ENCODE measurements at places on chromosomes 4 and X.

DNA sequence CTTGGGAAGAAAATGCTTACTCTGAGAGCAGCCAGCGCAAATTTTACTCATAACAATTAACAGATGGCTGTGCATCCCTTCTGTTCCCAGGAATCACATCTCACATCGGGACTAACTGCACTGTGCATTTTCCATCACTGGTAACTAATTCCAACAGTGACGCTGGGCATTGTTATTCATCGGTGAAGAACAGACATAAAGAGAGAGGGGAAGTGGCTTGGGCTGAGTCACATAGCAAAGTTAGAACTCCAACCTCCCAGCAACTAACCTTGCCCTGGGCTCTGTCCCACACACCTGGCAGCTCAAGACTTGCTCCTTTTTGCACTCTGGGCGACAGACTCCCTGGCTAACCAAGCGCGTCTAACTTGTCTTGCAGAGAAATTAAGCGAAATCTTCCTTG, 6.4 kb upstream of the LONRF3 start:
- no peak for DNase-seq

DNA sequence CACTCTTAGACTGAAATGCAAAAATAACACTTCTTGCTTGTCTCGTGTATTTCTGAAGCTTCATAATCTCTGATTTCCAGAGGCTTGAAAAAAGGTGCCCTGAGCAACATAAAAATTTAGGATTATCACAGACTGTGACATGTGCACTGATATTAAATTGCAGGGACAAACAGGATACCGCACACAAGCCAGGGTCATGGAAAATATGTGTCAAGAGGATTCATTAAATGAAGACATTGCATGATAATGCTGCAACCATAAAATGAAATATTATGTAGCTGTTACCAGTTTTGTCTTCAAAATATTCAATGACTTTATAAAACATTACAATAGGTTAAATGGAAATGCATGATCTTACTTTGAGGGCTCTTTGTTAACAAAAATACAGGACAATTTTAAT, 328.0 kb downstream of the KCTD8 start:
- no peak for DNase-seq

- no peak for DNase-seq
These were observed 100.7 kb downstream of the EFNB1 start for GRCh38 chrX:68929332-68930150.

GRCh38 chr4:6548201-6548881, 26.6 kb upstream of the MAN2B2 start:
- DNase-seq: peak; percentile 81

DNA sequence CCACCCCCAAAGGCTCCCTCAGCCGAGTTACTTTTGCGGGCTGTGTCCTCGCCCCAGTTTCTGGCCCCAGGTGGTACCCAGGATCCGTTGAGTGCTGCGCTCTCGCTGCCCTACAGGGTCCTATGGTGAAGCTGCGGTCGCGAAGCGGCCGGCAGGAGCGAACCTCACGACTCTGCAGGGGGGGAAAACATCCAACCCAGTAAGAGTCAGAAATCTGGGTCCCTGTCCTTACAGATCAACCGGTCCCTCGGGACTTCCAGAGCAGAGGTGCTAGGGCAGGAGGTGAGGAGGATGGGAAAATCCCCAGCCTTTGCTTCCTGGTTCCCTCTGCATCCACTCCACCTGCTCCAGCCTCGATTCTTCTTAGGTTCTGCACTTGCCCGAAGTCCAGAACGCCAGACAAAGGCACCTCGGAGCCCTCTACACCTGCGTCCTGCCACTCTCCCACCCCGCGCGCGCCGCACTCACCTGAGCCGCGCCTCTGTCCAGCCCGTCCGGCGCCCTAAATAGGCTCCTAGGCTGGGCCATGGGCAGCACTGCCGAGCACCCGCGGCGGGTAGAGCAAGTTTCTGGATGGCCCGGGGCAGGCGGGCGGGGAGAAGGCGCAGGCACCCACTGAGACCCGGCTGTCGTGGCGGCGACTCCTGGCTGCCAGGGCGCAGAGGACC, at the start of gene HS3ST1:
Gene HS3ST1, minus strand, starts transcription at position 664 of the 668 bp plus-strand sequence. CDS start 28,889 bp downstream, outside the sequence.
- DNase-seq: peak; percentile 37

DNA sequence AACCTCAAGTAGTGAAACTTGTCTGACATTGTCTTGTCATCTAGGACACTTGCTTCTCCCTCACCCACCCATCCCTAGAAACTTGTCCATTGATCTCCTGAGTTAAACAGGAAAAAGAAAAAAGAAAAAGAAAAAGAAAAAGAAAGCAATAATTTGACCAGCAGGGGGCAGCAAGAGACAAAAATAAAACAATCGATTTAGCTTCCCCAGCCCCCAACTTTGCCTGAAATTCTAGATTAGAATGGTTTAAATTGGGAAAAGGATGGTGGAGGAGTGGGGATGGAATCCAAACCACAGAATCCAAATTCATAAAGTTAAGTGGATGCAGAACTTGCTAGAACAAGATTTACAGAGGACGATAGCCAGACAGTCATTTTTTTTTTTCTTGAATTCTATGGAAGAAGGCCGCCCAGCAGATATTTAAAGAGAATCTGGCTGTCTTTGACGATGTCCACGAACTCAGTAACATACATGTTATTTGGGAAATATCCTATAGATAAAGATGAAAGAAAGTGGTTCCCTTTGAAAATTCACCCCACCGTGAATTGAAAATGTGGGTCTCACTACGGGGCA, 282.9 kb downstream of the USP46 start:
- DNase-seq: peak; percentile 72

DNA sequence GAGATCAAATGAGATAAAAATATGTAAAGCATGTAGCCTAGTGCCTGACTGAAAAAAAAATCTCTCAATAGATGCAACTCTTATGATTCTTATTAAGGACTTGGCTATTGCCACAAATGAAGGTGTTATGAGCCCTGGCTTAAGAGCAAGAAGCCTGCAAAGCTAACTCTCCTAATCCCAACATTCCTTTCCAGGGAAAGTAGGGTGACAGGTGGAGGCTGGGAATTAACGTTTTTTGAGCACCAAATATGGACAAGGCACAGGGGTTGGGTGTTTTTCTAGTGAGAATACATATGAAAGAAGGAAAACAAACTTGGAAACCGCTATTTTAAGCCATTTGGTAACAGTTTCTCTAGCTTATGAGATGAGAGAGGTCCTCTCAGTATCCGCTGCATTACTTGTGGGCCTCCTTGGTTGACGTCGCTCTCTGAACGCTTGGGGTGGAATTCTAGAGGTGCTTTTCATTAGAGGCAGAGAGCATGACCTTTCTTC, 2.4 kb downstream of the RHOH start:
- no peak for DNase-seq

GRCh38 chrX:19953145-19953544, 37.7 kb downstream of the BCLAF3 start:
- no peak for DNase-seq

DNA sequence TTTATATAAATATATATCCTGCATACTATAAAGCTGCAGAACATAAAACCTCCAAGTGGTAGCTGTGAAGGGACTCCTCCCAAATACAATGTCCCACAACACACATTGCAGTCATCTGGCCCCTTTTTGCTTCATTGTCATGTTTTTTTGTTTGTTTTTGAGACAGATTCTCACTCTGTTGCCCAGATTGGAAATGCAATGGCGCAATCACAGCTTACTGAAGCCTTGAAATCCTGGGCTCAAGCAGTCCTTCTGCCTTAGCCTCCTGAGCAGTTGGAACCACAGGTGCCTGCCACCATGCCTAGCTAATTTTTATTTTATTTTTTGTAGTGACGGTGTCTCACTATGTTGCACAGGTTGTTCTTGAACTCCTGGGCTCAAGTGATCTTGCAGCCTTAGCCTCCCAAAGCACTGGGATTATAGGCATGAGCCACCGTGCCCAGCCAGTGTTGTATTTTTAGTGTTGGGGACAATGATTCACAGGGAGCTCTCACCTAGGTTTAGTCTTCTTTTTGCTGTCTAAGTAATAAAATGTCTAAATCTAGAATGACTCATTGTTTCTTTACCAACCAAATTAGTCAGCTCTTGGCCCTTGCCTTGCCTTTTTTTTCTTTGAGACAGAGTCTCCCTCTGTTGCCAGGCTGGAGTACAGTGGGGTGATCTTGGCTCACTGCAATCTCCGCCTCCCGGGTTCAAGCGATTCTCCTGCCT, 24.0 kb upstream of the XIAP start:
- no peak for DNase-seq

DNA sequence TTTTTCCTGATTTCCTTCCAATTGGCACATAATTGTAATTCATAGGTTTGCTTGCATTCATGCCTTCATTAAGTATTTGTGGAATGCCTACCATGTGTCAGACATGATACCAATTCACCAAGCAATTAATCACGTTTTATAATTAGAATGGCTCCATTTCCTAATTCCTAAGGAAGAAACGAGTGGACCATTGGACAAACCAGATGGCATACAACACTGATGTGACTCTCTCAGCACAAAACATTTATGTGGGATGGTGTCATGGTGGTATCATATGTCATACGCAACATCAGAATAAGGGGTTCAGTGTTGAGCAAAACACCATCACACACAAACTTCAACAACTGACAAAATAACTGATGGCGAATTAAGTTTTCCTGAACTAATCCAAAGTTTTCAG, 502.8 kb downstream of the DMD start:
- DNase-seq: no peak

DNA sequence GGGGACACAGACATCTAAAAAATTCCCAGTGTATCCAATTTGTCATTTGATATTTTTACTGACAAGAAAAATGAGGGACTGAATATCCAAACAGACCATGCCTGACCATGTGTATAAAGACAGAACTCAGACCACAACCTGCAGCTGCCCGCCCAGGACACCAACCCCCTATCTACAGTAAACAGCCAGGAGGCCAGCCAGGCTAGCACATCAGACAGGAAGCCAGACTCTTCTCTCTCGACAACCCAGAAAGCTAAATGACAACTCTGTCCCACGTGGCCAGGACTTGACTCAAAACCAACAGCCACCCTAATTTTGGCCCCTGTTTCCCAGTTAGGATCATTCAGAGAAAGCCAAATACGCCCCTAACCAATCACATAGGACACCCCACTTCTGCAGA, 15.1 kb downstream of the AFAP1 start:
- DNase-seq: no peak

DNA sequence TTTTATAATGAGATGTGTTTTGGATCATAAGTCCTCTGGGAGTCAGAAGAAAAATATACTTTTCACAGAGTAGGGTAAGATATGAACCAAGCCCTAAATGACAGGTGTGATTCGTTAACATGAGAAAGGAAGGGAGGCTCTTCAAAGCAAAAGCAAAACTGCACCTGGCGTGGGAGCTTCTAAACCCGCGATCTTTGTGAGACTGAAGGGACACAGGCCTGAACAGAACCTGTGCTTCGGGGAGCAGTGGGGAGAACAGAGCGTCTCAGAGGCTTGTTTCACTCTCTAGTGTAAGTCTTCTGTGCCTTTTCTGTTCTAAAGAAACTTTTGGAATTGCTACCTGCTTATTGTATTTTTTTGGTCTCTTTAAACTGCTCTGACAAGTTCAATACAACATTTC, 30.2 kb upstream of the CYP4V2 start:
- no peak for DNase-seq

- DNase-seq: no peak
These were observed 10.6 kb downstream of the GSTCD start for GRCh38 chr4:105719204-105719603.

DNA sequence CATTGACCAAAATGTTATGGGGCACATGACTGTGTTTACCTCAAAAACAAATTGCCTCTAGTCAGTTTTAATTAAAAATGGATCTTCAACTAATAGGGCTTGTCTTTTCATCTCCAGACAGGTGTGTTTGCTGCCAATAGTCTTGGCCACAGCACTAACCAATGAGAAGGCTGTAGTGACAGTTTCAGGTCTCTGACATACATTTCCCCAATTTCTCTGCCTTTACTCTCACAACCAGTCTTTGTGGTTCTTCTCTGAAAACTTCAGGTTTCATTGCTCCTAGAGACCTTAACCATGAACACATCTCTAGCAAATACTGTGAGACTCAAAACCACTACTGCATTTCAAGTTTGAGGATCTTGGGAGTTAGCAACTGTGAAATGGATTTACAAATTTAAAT, 3.5 kb upstream of the EDNRA start:
- DNase-seq: no peak

- no peak for DNase-seq
These were observed 79.8 kb downstream of the CLCN5 start for GRCh38 chrX:50002067-50002714.

DNA sequence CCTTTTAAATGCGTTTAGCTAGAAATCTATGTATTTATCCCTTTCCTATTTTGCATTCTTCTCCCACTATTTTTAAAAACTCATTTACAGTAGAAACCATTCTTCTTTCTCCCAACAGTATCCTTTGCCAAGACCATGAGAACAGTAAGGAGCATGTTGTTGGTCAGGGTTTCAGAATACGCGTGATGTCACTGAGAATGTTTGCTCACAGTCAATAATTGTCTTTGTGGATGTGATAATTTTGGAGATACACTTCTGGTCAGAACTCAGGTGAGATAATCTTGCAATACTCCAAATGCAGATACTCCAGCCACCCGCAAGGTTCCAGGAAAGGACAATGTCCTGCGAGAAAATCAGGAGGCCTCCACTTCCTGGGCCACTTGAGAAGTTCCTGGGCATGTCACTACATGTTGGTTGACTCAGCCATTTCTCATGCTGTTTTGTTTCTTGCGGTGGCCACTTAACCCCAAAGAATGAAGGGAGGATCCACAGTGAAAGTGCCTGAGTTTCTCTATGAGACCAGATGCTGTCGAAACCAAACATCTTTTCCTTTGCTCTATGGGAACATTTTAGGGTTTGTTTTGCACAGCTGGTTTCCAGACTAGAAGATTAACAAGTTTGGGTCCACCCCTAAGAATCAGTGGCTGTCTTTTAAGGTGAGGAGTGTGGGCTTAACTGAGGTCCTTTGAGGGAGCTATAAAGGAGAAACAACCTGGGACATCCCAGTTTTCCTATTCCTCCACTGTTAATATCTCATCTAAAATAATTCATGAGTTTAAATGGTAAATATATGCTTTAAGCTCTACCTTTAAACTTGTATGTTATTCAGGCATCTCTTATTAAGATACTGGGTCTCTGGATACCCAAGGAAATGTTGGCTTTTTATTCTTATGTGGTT, 116.0 kb downstream of the SOWAHB start:
- no peak for DNase-seq

- DNase-seq: no peak
These were observed 88.7 kb upstream of the HPF1 start for GRCh38 chr4:169846396-169846795.

- DNase-seq: no peak
These were observed 427 bp downstream of the NKX1-1 start for GRCh38 chr4:1405636-1406393.

DNA sequence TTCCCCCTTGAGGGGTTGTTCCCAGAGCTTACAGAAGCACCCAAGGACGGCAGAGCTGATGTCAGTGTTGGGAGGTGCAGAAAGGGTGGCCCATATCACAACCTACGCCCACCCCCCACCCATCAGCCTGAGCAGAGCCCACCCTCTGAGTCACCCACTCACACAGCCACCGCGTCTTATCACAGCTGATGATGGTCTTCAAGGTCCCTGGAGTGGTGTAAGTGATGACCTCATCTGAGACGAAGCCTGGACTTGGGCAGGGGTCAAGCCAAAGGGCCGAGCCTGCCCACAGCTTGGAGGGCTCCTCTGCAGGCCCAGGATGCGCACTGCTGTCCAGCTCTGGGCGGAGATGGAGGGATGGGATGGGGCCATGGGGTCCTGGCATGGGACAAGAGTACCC, 3.0 kb upstream of the HTRA3 start:
- no peak for DNase-seq

GRCh38 chr4:13580036-13580435, 35.7 kb upstream of the NKX3-2 start:
- no peak for DNase-seq

GRCh38 chr4:67765928-67766327, 11.7 kb upstream of the GNRHR start:
- no peak for DNase-seq

Measured in neural progenitor cell (in vitro differentiated cells).